NCI-H2029 (cell line): ENCODE measurements at places on chromosomes 6 and 20.

- DNase-seq = no peak
Observed at GRCh38 chr20:18225632-18226031, 62.7 kb upstream of the ZNF133 start.

GRCh38 chr6:5746053-5746758 is 260.5 kb downstream of the NRN1 start:
- DNase-seq = peak; percentile 49

GRCh38 chr20:57195469-57196100 is 70.9 kb downstream of the BMP7 start:
- DNase-seq = no peak

DNA sequence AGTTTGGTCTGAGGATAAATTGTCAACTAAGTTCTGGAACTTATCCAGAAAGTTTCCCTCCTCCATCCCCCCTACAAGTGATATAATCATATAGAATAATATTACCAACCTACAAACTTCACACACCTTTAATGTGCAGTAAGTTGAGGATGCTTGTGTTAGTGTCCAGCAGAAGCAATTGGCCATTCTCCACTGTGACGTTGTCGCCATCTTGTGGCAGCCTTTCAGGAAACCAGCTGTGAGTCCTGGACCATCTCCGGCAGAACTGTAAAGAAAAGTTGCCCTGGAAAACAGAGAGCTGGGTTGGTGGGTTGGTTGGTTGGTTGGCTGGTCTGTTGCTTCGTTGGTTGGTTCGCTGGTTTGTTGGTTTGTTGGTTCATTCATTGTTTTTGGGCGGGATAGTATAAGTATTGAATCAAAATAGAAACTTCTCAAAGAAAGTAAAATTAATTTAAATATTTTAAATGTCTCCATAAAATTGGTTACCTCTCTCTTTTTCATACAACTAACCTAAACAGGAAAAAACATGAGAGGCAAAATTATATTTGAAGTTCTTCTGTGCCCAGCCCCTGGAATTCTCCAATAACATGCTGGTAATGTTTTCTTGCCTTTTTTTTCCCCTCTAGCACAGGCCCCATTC is 127.5 kb downstream of the PKHD1 start:
- peak; percentile 25 for DNase-seq

GRCh38 chr20:47907031-47907675 is 121.9 kb upstream of the SULF2 start:
- DNase-seq = no peak

DNA sequence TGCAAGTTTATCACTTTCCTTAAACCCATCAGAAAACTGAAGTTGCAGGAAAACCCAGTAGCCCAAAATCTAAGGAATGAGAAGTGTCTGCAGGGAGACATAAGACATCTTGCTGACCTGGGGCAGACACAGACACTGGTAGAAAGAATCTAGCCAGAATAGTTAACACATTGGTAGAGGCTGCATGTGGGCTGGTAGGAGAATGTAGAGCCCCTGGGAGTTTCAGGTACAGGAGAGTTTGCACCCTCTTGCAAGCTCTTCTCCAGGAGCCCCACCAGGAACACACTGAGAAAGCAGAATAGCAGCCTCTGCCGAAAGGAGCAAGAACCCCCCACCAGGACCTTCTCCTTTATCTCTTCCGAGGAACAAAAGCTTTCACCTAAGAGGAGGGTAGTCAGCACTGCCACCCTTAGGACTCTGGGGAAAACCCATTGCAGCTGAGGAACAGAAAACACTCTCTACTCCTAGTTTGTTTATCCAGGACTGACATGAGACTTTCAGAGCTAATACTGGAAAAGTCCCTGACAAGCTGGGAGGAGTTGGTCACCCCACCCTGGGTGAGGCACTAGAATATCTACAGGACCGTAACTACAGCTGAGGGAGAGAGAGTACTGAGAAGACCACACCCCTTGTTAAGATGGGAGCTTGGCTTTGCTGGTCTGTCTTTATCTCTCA is 10.5 kb upstream of the OGFRL1 start:
- DNase-seq = no peak

DNA sequence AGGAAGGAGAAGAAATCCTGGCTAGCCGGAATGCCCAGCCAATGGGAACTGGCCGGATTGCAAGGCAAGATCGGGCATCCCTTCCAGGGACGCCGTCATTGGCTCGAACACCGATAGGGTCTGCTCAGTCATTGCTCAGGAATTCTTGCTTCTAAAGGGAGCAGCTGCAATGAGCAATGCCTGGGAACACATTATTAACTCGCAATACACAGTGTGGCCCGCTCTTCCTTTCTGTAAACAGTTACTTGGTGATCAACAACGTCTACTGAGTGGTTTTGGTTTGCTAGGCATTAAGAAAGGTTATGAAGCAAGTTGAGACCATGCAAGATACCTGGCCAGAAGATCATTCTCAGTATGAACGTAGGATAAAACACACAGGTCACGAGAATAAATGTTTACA is 165.4 kb upstream of the CITED2 start:
- DNase-seq = no peak

- no peak for DNase-seq
Observed at GRCh38 chr6:160005861-160006540, 37.1 kb downstream of the IGF2R start.

- DNase-seq = no peak
Observed at GRCh38 chr6:19210849-19211590, 626.1 kb upstream of the ID4 start.

DNA sequence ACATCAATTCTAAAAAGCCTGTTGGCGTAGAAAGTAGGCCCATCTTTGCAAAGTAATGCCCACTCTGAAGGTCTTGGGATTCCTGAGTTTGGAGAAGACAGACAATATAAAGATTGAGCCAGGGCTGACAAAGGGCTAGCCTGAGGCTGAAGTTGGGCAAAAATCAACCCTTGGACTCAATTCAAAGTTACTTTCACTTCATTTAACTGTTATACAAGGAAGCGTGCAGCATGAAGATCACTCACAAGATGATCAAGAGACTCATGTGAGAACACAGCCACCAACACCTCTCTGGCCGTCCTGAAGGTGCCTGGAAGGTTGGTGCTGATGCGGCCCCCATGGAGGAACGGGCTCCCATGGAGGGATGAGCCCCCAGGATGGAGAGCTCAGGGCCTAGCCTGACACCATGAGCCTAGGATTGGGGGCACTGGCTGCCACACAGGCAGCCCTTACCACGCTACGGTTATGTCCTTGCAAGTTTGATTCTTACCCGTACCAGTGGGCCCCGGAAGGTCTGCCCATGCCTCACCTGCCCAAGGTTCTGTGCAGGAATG is 26.6 kb downstream of the FOXC1 start:
- no peak for DNase-seq

DNA sequence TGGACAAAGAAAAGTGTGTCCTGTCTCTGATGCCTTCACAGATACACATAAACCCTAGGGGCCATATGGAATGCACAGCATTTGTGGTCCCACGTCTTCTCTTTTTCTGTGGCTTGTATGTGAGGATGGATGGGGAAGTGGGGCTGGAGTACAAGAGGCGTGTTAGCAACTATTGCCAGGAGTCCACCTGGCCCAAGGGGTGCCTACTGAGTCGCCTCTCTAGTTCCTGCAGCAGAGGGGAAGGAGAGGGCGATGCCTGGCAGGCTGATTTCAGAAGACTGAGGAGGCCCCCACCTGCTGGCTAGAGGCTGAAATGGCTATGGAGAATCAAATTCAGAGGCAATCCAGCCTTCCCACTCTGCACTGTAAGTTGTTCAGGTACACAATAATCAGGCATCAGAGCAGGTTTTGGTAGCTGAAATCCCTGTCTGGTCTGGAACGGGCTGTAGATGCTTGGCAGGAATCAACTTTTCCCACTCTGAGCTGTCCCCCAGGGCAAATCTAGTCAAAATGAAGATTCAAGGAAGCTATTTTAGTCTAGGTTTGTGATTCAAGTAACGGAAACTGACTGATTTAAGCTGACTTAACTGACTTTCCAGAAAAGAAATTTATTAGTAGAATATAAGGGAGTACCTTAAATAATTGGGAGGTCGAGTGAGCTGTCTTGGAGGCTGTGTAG is 14.9 kb upstream of the PPARD start:
- no peak for DNase-seq
